Stimulated activated CD8-positive, alpha-beta memory T cell treated with anti-CD3 and anti-CD28 coated beads, Interleukin-2, amount 100 ng/mL, for 48 hours (primary cell): ENCODE measurements at places on chromosomes 2 and 18.

DNA sequence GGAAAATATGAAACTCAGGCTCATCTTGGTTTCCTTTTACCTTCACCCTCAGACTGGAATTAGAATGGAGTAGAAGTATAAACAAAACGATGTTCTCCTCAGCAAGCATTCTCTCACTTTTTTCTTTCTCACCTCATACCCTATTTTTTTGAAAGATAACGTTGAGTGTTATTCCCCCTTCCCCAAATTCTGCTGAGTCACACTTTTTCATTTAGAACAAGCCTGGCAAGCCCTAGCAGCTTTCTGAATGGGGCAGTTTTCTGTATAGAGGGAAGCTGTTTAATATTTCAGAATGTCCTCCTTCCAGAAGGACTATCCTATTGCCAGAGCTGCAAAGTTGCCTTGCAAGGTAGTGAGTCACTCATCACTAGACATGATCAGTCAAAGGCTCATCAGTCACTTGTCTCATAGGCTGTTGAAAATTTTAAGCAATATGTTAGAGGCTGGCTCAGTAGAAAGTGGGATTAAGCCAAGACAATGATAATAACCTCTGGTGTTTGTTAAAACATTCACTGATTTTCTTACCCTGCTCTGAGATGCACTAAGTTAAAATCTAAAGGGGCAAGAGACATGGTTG, 416.1 kb downstream of the RNF144A start:
- no peak for DNase-seq

GRCh38 chr18:73535189-73535588, 612.4 kb downstream of the FBXO15 start:
- DNase-seq = no peak

- DNase-seq = no peak
These were observed 6.4 kb upstream of the TNS1 start for GRCh38 chr2:218009231-218009630.

- no peak for DNase-seq
These were observed 149.9 kb downstream of the RDH14 start for GRCh38 chr2:18410543-18410942.

DNA sequence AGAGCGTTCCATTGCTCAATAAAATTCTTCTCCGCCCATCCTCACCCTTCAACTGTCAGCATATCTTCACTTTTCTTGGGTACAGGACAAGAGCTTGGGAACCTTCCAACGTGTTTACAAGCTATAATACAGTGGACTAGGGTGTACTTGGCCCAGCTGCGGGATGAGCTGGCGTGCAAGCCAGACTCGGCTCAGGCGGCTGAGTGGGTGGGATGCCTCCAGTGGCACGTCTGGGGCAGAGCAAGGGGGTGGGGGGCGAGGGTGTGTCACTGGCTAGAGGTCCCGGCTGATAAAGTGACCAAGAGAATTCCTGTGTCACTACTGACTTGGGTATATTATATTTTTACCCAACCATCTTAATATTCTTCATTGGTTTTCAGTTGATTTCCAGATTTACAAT, 179.7 kb downstream of the EVA1A start:
- DNase-seq = no peak

DNA sequence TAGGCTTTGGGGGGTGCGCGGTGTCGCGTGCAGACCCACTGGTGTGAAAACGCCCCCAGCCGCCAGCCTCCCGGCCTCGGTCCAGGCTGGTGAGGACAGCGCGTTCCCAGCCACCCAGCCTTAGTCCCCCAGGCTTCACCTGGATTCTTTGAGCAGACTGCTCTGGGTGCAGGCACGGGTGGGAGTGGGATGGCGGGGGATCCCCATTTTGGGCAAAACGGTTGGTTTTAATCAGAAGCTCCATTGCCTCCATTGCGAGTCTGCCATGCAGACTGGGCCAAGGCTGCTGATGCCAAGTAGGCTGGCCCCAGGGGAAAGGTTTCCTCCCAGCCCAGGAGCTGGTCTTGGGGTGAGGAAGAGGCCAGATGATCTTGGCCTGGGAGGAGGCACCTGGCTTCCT, 445 bp downstream of the MLPH start:
- DNase-seq = no peak

- no peak for DNase-seq
These were observed 85.9 kb downstream of the USP40 start for GRCh38 chr2:233480490-233481202.

- no peak for DNase-seq
These were observed 253.1 kb upstream of the NXPH2 start for GRCh38 chr2:139033300-139033699.

GRCh38 chr2:2831633-2832032, 500.6 kb upstream of the MYT1L start:
- DNase-seq = no peak

GRCh38 chr2:207166349-207167098, 776 bp upstream of the KLF7 start:
- no peak for DNase-seq

- DNase-seq = no peak
These were observed 144.8 kb upstream of the GULP1 start for GRCh38 chr2:188146888-188147287.

DNA sequence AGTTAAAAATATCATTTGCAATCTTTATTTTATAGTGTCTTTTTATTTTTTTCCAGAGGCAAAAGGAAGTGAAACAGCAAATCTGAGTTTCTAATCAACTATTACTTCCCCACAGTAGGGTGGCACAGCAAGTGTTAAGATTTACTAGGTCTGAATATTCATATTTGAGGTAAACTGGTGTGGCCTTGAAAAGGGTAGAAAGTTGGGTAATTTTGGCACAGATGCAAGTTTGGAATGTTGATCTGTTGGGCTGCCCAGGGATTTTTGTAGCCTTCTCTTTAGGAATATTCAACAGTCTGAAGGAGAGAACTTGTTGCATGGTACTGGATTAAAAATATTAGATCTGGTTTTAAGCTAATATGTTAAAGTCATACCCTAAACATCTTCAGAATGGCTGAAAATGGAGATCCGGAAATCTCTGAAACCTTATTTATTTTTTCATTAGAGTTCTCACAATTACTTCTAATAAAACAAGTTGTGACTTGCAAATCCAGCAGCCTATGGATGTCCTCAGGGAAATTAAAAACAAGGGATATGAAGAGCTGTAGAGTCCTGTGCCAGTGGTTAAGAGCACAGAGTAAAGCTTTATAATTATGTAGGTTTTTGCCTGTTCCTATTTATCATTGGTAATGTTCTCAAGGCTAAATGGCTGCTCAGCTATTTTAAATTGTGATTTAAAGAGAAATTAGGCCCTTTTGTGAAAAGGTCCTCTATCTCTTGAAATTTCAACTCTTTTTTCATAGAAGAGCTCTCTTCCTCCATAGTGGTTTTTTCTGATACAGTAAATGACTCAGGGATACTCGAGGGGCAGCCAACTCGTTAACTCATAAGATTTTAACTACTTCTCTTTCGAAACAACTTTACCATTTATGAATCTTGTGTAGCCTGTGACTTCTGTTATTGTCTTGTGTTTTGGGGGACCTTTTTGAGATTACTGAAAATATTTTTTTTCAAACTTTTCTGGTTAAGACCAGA, 11.0 kb downstream of the TANK start:
- DNase-seq = no peak

DNA sequence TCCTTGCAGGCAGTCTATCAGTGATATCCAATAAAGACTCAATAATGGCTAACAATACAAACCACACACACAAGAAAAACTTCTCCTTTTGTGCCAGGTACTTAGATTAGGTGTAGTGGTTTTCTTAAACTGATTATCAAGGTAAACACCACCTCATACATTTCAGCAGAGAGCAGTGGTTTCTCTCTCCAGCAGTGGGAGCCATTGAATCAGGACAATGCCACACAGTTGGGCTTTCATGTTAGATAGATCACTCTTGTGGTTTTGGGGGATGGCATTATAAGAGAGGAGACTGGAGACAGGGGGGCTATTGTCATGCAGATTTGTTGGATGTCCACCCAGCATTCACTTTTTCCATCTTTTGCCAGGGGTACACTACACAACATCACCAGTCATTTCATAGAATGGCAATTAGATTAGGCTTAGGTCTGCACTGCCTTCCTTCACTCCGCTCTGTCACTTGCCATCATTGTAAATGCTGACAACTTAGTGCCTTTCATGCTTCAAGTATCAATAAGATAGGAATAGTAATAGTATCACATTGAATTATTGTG, 13.6 kb upstream of the IRS1 start:
- DNase-seq = no peak

- DNase-seq = no peak
These were observed 929.5 kb downstream of the ERBB4 start for GRCh38 chr2:211609127-211609526.

DNA sequence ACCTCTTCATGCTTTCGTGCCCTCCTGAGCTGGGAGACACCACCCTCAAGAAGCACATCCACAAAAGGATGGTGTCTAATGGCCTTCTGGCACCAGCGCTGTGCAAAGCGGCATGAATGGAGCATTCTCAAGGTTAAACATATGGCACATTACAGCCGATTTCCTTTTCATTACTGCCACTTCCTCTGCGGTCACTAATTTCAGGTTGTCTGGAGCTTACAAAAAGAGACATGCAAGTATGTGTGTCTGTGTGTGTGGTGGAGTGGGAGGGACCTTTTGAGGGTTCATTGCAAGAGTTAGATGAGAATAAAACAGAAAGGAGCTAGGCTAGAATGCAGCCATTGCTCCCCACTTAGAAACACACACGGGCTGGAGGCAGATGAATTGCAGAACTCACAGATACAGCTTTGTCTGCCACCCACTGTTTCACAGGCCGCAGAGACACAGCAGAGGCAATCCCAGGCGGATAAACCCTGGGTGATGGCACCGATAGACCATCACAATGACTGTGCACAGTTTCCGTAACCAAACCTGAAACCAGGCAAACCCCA, 76.0 kb downstream of the TGIF1 start:
- no peak for DNase-seq

- DNase-seq = peak; percentile 58
These were observed 47.4 kb downstream of the VWA3B start for GRCh38 chr2:98134172-98135005.

- DNase-seq = no peak
These were observed 113.5 kb downstream of the RBMS1 start for GRCh38 chr2:160380000-160380570.
